ENCODE measurements at places on chromosomes 11 and 22.

DNA sequence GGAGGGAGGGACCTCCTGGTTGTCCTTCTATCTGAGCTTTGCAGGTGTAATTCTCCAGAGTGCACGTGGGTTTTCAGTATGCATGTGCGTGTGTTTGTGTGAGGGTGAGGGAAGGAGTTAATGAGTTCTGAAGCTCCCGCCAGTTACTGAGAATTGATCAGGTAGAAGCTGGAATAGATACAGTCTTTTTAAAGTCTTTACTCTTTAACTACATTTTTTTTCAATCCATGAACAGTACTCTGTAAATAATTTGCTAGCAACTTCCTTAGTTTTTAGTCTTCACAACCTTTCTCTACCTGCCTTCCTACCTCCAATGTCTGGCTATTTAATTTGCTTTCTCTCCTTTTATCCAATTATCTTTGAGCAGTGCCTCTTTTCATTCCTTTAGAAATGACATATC, 25.5 kb downstream of the ARHGAP42 start:
- DNase-seq, result no peak

DNA sequence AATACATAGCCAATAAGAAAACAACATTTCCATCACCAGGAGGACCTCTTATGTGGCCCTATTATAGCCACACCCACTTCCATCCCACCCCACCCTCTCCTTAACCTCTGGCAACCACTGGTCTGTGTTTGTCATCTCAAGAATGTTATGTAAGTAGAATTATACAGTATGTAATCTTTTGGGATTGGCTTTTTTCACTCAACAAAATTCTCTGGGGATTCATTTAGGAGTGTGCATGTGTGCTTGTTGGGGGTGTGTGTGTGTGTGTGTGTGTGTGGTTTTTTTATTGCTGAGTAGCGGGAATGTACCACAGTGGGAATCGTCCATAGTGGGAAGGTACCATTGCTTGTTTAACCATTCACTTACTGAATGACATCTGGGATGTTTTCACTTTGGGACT, 5.2 kb downstream of the KCNJ5 start:
- DNase-seq, result no peak

DNA sequence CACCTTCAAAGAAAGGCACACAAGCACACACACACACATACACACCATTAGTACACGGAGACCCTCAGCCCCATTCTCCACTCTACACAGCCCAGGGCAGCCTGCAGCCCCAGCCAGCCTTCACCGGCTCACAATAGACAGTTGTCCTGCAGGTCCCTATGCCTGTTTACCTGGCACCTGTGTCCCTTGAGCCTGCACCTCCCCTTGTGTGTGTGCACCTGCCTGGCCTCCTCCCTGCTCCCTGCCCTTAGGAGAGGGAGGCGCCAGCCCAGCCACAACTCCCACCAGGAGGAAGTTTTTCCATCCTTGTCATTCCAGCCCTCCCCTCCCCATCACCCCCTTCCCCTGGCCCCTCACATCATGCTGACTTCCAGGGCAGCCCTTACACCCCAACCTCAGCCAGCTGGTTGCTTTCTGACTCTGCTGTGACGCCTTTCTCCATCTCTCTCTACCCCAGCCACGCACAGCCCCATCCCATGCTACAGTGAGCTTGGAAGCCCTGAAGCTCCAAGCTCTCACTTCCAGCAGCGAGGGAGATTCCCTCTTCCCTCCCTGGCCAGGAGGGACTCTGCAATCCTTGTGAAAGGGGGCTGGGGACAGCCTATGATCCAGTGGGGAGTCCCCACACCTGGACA, 4.4 kb downstream of the AHNAK start:
- no peak for DNase-seq

DNA sequence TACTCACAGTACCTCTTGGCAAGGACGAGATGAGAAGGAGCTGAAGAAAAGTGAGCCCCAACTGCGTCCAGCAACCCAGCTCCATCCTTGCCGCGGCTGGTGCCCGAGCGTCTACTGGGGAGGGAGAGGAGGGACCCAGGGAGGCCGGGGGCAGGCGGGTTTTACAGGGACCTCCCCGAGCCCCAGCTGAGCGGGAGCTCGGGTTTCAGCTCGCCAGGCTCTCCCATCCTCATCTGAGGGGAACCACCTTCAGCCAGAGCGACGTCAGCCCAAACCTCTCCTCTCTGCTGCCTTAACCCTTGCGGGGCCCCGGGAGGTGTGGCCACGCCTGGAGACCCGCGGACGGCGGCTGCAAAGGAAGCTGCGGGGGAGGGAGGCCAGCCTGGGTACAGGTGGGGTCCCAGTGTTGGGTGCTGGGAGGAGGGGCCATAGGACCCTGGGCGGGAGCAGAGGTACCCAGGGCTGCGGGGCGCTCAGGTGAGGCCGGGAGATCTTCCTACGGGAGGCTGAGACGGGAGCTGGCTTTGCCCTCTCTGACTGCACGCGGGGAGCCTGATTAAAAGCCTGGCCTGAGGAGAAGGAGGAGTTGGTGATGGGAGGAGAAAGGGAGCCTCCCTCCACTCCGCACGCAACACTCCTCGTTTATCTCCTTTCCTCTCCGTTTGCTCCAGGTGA, at the start of gene PAMR1:
Gene PAMR1 (minus strand): TSS at position 116 of the 675 bp plus-strand sequence. CDS start 31 bp downstream, at position 85.
- no peak for DNase-seq

DNA sequence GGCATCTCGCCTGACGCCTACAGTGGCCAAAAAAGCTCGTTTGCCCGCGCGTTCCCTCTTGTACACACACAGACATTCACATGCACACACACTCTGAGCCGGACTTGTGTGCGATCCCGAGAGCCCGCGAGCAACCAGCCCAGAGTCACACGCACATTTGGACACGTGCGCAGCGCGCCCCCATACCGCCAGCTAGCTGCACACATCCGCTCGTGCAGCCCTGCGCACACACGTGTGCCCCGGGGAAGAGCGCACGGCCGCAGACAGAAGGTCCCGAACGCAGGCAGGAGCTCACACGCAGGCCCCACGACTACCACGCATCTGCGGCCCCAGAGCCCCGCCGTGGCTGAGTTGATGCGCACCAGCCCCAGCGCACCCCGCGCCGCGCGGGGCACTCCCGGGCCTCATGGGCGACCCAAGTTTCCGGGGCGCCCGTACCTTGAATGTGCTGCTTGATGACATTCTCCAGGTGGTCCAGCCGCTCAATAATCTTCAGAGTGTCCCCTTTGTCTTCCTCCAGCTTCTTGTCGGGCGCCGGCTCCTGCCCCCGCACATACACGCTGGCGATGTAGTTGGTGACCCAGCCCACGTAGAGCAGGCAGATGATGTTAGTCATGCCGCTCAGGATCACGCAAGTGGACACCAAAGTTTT, 758 bp downstream of the GALNT18 start:
- DNase-seq, result no peak

- DNase-seq, result no peak
These were observed 37.0 kb upstream of the GNAZ start for GRCh38 chr22:23033116-23033905.

- DNase-seq, result no peak
These were observed 858 bp downstream of the OAF start for GRCh38 chr11:120211522-120212258.

DNA sequence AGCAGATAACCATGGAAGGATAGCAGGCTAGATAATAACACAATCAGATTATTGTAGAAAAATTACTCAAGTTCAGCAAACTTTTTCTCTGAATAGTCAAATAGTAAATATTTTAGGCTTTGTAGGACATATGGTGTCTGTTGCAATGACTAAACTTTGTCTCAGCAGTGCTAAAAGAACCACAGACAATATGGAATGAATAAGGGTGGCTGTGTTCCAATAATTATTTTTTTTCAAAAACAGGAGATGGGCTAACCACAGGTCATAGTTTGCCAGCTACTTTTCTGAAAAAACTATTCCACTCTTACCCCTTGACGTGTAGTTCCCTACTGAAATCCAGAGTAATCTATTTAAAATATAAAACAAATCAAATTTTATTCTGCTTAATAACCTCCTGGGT, 153.9 kb upstream of the LRRC4C start:
- DNase-seq, result no peak

DNA sequence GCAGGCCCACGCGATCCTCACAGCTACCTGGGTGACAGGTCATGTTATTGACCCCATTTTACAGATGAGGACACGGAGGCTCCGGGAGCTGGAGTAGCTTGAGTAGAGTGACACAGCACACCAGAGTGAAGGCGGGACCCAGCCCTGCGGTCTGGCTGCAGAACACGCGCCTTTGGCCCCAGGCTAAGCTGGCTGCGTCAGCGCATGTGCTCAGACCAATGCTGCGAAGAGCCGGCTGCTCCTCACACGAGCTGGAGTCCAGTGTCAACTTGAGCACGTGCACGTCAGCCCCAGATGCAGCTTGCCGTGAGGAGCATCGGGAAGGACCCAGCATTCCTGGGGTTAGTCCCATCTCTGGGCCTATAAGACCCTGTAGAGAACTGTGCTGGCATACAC, 49.9 kb downstream of the SCUBE1 start:
- DNase-seq, result no peak

- no peak for DNase-seq
These were observed 889.4 kb downstream of the KCNA4 start for GRCh38 chr11:29127461-29127860.

GRCh38 chr22:19107730-19108074, 14.5 kb downstream of the DGCR2 start:
- no peak for DNase-seq

DNA sequence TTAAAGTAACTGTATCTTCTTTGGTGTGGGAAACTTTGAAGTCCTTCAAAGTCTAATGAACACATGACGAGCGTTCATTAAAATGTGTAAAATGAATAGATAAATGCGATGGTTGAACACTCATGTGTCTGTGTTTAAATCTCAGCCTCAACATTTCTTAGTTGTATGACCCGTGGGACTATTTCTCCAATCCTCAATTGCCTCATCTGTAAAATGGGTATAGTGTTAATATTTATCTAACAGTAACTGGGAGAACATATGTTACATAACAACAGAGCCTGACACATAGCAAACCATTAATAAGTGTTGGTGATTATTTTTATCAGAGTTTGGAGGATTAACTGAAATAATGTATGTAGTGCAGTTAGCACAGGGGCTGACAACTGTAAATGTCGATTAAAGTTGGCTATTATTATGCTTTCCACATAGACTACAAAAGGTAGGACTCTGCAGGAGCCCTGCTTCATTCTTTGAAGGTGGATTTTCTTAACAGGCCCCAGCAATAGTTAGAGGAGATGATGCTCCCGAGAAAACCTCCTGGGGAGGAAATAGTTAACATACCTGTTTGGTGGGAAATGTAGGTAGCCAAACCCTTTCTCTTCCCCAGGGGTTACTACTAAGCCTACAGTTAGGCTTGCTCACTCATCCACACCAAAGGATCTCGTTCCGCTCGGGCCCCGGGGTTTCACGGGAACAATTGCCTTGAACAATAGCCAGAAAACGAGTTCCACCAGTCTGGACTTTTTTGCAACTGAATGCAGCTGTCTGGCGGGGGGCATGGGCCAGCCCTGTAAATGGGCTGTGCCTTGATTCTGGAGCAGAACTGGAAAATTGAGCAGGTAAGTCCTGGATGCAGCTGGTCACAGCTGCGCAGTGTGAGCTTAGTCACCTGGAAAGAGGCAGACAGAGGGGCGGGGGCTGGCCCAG, 133.4 kb downstream of the DBX1 start:
- no peak for DNase-seq

- DNase-seq, result no peak
These were observed 419.4 kb downstream of the DYNC2H1 start for GRCh38 chr11:103528596-103528995.

- DNase-seq, result no peak
These were observed 16.0 kb downstream of the MRTFA start for GRCh38 chr22:40620464-40621046.

- DNase-seq, result no peak
These were observed 842.8 kb upstream of the CNTN5 start for GRCh38 chr11:98177925-98178324.

- no peak for DNase-seq
These were observed 100.2 kb downstream of the SYN3 start for GRCh38 chr22:32958001-32958400.

DNA sequence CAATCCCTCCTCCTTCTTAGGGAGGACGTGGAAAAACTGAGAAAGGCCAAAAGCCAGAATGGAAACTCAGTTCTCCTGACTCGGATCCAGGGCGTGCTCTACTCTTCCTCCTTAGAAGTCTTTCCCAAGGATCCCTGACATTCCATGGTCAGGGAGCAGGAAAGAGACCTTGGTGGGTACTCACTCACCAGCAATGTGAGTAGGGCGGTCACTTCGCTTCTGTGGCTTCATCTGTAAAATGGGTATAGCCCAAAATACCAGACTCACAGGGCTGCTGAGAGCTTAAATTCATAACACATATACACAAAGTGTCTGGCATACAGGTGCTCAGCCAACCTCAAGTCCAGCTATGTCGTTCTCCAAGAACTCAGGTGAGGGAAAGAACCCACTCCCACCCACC, 629 bp upstream of the KCTD17 start:
- DNase-seq, result no peak

DNA sequence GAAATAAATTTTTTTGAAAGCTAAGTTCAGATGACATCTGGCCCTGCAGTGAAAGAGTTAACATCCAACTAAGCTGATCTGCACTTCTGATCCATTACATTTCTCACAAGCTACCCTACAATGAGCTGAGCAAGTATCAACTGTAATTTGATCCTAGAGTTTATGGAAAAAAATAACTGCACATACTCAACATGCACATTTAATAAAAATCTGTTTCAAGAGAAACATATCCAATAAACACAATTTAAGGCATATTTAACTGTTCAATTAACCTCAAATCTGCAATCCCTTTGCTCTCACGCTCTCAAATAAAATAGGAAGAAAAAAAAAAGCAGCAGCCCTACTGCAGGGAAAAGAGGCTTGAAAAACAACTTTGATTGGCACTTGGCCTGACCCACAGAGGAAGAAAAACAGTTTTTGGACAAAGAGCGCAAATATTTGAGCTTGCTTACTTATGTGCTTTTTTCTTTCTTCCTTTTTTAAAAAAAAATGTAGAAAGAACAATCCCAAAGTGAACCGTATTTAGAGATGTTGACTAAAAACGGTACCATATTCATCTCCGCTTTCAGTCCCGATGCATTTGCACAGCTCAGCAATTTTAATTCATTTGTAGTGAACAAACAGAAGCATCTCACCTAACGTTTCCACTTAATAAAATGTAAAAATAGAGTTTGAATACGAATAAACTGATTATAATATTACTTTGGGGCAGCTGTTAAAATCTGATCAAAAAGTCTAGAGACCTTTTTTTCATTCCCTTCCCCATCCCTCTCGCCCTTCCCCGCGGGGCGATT, 1.6 kb downstream of the SESN3 start:
- DNase-seq, result no peak

- no peak for DNase-seq
These were observed 232.2 kb upstream of the PITPNB start for GRCh38 chr22:28151151-28151816.

GRCh38 chr11:101582989-101583250, 887 bp downstream of the TRPC6 start:
- DNase-seq, result no peak

- DNase-seq, result no peak
These were observed 1.0 kb downstream of the SFI1 start for GRCh38 chr22:31497148-31497938.

- no peak for DNase-seq
These were observed 3900.0 kb upstream of the OR11H1 start for GRCh38 chr22:11627798-11628650.
